T follicular helper cell (primary cell): ENCODE measurements at places on chromosomes 6 and 20.

- no peak for DNase-seq
These were observed 30.4 kb downstream of the CD40 start for GRCh38 chr20:46148313-46149208.

GRCh38 chr20:14142964-14143627 lies 147.8 kb downstream of the MACROD2 start:
- no peak for DNase-seq

DNA sequence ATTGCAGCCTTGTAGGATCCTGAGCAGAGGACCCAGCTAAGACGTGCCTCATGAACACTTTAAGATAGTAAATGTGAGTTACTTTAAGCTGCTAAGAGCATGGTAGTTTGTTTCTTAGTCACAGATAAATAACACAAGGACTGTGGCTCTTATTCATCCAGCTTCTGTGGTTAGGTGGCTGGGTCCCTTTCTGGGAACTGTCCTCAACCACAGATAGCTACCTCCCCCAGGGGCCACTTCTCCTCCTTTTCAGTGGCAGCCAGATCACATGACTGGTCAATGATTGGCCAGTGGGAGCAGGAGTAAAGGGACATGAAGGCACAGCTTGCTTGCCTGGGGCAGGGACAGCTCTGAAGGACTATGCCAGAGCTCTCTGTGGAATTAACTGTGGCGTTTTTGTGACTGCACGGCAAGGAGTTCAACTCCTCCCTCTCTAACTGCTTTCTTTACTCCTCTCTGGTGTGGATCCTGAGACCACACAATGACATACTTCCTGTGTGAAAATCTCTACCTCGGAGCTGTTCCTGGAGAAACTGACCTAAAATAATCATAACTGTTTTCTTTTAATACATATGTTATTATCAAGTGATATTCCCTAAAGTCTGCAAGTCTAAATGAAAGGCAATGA lies 76.5 kb downstream of the NRN1 start:
- no peak for DNase-seq

DNA sequence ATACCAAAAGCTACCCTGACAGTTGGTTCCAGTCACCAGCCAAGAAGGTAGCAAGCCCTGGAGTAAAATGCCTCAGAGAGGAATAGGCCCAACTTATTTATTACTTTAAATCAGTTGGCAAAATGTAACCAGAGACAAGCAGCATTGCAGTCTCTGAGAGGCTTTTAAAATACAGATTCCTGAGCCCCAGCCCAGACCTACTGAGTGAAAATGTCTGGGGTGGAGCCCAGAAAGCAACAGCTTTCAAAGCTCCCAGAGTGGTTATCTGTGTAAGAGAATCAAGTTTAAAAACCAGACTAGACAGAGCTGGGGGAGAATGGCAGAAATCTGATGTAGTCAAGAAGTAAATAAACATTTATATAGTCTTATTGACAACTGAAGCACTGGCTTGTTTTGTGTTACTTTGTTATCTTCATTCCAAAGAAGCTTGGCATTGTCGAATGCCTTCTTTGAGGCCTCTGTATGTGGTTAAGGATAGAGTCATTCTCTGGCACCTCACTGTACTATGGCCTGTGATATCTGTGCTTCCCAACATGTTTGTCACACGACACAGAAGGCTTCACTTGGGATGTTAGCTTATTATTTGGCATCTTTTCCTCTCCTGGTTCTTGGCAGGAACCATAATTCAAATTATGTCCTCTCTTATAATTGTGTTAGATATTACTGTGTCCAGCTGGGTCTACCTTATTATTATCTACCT lies 313.5 kb downstream of the SLC35F1 start:
- no peak for DNase-seq

GRCh38 chr20:7411075-7411474 lies 529.2 kb downstream of the HAO1 start:
- no peak for DNase-seq

- no peak for DNase-seq
These were observed 2.8 kb upstream of the NEU1 start for GRCh38 chr6:31865205-31866118.

DNA sequence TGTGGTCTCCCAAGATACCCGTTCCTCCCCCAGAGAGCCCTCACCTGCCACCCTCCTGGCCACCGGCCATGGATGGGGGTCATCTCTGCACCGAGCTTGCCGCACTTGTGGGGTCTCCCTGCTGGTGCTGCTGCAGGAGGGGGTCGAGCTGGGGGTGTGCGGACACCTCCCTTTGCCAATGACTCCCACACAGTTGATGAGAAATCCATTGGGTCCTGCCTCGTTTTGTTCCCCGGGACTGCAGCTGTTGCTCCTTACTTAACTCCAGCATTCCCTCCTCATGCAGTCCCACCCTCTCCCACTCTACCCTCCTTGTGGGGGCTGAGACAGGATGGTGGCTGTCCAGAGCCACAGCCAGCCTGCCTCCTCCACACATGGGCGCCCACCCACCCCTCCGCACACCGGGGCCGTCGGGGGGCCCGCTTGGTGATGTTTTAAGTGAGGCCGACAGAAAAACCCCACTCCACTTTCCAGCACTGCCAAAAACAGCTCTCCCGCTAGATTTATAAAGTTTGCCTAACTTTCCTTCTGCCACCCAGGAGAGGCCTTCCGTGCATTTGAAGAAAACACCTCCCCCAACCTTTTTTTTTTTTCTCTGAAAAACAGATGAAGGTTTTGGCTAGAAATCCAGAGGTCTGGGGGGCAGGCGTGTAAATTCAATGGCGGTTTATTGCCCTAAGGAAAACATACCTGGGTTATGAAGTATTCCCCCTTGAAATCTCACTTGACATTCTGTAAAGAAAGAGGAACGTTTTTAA lies 53.5 kb upstream of the APCDD1L start:
- no peak for DNase-seq

GRCh38 chr6:158707120-158707820 lies 57.4 kb downstream of the SYTL3 start:
- no peak for DNase-seq

GRCh38 chr6:145074805-145075204 lies 660.5 kb downstream of the EPM2A start:
- DNase-seq, result no peak

DNA sequence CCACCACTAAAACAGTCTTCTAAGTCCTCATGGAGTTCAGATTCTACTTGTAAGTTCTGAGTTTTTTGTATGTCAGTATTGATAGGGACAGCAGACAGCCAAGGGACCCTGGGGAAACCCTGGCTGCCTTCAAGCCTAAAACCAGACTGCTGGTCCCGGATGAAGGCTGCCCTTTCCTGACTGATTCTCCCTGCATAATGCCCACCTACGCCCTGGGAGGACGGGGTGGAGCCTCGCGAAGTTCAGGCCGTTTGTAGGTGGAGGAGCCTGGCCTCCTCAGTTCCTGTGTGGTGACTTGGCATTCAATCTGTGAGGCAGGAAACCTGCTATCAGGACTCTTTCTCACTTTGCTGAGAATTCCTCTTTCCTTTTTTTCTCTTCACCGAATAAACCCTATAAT lies 120.3 kb upstream of the LGSN start:
- no peak for DNase-seq

- DNase-seq, result peak; percentile 35
These were observed 721 bp downstream of the KDM1B start for GRCh38 chr6:18155864-18156421.

DNA sequence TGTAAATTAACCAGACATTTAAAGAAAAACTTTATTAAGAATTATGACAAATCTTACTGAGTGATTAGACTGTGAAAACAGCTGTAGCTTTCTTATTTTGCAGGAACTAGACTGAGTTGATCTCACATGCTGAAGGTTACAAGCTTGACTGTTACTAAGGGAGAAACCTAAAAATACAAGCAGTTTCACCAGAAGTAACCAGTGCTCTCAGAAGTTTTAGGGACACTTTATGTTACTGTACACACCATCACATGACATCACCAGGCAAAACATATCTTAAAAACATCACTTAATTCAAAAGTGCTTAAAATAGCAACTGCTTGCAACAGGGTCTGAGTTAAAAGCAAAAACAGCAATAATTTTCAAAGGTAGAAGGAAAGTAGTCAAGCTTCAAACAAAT lies 5.4 kb downstream of the FBXO30 start:
- no peak for DNase-seq

DNA sequence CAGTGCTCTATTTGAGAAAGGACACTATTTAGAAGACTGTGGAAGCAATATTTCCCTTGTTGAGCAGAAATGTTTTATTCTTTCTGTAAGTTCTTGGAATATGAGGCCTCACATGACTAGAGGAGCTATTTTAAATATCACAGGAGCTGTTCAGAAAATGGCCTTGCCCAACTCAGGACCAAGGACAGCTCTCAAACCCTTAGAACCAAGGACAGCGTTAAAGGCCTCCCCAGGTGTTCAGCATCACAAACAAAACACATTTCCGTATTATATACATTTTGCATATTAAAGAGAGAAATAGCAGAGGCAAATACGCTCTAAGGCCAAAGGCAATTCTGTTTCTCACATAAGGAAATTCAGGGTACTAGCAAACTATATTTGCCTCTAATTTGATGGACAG lies 631.4 kb downstream of the CDH26 start:
- no peak for DNase-seq

DNA sequence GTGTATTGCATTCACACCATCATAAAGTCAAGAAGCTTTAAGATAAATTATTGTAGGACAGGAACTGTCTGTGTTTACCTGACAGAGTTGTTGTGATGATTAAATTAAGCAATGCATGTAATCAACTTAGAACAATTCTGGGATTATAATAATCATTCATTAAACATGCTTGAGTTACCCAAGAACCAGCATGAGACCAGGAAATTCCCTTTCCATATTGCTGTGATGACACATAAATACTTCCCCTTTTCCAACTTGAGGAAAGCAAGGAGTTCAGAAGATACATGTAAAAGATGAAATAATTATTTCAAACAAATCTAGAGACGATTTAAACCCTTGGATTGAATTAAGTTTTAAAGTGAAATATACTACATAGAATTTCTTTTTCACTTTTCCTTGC lies 404.4 kb downstream of the GJA1 start:
- no peak for DNase-seq

GRCh38 chr6:159838020-159838744 lies 38.1 kb downstream of the PNLDC1 start:
- DNase-seq, result no peak

DNA sequence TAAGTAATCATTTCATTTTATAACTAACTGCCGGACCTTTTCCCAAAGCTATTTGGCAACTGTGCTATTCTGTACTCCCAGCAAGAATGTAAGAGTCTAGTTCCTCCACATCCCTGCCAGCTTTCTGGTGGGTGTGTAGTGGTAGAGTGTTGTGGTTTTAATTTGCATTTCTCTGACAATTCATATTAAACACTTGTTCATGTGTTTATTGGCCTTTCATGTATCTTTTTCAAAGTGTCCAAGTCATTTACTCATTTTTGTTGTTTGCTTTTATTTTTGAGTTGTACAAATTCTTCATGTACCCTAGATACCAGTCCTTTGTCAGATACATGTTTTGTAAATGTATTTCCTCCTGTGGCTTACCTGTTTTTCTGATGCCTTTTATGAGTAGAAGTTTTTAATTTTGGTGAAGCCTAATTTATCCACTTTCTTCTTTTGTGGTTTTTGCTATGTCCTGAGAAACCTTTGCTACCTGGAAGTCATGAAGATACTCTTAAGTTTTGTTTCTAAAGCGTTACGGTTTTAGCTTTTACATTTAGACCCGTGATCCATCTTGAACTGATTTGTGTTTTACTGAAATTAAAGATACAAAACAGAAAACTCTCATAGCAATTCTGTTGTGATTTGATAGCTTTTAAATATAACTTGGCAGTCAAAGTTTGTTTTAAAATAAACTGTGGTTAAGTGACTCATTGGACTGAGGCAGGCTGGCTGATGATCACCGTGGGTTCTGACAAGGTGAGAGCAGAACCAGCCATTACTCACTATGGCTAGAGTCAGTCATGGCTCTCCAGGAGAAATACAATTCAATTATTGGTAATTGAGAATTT lies 8.0 kb downstream of the MYLIP start:
- DNase-seq, result no peak

- no peak for DNase-seq
These were observed 19.7 kb upstream of the MTCL3 start for GRCh38 chr6:127538750-127539264.
